ENCODE measurements at places on chromosomes 3 and 15.

DNA sequence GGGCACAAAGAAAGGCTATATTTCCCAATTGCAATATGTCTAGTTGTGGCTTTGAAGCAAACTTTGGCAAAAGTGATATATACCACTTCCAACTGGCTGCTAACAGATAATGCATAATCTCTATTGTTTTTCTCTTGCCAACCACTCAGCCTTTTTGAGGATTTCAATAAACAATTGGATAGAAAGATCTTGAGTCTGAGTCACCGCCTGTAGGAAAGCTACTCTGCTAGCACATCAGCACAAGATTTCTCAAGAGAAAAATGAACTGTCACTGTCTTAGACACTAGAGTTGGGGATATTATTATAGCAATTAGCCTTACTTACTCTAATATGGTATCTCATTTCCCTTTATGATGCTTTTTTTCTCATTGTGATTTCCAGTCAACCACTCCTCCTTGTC lies 119.7 kb downstream of the SST start:
- DNase-seq: no peak

GRCh38 chr3:40763807-40764206 lies 239.0 kb downstream of the ZNF621 start:
- DNase-seq: no peak

DNA sequence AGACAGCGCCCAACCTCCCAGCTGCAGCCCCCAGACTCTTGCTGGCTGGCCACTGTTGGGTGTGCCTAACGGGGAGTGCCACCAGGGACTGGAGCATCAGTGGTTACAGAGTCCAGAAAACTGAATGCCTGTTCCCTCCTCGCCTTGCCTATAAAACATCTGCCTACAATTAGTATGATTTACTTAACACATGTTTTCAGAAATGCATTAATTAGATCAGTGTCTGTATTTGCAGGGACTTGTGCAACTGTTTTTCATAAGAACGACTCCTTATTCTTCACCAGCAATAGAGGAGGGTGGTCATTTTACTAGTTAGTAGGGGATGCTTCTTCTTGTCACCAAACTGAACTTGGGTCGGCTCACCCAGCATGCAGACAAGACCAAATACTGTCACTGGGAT lies 248.7 kb downstream of the GABRG3 start:
- DNase-seq: no peak

DNA sequence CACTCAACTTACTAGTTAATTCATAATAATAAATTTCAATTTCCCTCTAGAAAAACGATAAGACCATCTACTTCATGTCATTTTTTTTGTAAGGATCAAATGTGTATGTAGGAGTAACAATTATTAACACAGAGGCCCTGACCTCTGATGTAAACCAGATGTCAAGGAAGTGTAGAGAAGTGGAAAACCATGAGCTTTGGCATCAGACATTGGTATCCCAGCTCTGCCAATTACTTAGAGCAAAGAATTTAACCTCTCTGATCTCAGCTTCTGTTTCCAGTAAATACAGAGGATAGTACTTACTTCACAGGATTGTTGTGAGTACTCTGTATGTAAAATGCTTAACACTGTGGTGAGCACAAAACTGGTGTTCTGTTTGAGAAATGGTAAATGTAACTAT lies 17.5 kb downstream of the AQR start:
- DNase-seq: no peak

DNA sequence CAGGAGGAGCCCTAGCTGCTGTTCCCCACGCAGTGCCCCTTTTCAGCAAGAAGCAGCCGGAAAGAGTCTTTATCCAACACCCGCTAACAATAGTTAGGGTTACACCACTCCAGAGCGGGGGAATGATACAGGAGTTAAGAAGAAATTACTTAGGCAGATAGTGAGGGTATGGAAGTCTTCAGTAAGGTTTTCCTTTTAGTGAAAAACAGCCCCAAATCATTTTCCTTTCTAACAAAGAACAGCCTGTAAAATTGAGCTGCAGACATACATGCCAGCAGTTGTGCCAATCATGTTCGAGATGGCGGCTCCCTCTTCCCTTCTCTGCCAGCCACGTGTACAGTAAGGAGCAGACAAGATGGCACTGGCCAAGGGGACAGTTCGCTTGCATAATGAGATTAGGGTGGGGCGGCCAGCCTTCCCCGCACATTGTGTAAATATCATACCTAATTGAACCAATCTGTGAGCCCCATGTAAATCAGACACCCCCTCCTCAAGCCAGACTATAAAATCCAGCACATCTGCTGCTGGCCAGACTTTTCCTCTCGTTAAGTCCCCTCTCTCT lies 18.5 kb upstream of the SENP5 start:
- DNase-seq: no peak

GRCh38 chr3:78761126-78761525 lies 1006.7 kb downstream of the ROBO1 start:
- no peak for DNase-seq

- DNase-seq: peak; percentile 38
These were observed 20.4 kb downstream of the STARD5 start for GRCh38 chr15:81303244-81304225.

- DNase-seq: no peak
These were observed 18.0 kb upstream of the RAD18 start for GRCh38 chr3:8981296-8981695.

DNA sequence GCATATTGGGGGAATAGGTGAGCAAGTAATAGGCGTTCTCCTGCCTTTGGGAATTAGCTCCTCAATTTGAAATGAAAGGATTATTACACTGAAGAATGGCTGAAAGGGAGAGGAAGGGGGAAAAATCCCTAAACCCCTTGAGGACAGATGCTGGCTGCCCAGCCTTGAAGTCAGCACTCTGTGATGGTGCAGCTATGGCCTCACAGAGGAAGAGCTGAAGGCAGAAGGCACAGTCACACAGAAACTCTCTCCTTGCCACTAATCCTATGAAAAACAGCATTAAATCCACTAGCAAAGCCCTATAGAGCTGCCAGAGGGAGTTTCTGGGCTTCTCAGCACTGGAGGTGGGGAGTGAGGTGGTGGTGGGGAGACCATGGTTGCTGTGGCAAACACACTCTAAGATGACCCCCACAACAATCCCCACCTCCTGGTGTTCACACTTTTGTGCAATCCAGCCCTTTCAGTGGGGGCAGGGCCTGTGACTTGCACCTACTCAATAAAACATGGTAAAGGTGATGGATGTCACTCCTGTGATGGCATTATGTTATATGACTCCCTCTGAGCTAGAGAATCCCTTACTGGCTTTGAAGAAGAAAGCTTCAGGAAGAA lies 101.2 kb downstream of the RFTN1 start:
- no peak for DNase-seq

GRCh38 chr3:17207019-17207418 lies 322.3 kb downstream of the PLCL2 start:
- DNase-seq: no peak

GRCh38 chr3:184143327-184143726 lies 8.2 kb downstream of the EIF2B5 start:
- DNase-seq: no peak

DNA sequence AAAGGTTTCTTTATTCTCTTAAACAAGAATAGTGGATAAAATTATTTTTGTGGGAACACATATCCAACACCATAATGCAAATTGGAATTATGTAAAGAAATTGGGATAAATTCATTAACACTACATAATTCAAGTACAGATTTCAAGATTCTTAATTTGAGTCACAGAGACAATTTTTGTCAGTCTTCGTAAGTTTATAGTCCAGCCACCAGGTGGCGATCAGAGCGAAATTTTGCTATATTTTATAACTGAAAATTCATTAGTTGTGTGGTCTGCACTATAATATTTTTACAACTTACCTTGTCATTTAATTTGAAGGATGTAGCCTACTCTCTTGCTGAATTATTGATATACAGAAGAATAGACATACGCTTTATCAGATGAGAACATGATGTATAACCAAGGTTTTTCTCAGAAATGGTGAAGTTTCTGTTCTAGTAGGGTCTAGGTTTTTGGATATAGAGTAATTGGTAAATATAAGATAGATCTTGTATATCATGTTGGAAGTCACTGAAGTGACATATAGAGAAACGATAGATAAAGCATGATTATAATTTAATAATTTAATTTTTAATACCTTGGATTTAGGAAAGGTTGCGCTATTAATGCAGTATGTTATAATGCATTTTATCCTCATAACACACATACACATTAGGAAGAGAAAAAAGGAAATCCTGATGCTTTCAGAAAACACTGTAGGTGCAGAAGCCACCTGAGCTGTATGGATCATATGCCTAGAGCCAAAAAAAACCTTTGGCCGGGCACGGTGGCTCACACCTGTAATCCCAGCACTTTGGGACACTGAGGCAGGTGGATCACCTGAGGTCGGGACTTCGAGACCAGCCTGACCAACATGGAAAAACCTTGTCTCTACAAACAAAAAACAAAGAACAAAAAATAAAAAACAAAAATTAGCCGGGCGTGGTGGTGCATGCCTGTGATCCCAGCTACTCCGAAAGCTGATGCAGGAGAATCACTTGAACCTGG lies 31.7 kb downstream of the PLSCR4 start:
- peak; percentile 25 for DNase-seq

GRCh38 chr3:124113485-124113884 lies 121.6 kb upstream of the ROPN1 start:
- DNase-seq: no peak

GRCh38 chr3:155737844-155738460 lies 6.9 kb downstream of the PLCH1 start:
- DNase-seq: no peak

GRCh38 chr3:126910231-126910630 lies 72.7 kb upstream of the PLXNA1 start:
- no peak for DNase-seq

DNA sequence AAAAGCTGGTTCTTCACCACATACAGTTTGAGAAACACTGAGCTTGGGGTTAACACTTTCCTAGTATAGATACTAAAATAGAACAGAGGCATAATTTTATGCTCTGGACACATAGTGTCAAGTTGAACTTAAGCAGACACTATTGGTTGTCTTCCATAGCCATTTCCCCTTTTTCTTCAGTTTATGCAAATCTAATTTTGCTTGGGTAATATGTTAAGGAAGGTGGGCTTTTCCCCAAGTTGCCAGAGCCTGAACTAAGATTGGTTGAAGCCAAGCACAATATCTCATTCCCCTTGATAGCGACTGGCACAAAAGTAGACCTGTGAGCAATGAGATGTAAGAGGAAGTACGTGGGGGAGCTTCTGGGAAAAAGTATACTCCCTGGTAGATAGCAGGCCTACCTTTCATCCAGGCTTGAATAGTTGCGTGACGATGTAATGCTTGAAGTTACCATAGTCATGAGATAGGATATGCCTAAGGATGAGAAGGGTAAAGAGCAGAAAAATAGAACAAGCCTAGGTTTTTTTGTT lies 4.5 kb upstream of the POPDC2 start:
- no peak for DNase-seq

DNA sequence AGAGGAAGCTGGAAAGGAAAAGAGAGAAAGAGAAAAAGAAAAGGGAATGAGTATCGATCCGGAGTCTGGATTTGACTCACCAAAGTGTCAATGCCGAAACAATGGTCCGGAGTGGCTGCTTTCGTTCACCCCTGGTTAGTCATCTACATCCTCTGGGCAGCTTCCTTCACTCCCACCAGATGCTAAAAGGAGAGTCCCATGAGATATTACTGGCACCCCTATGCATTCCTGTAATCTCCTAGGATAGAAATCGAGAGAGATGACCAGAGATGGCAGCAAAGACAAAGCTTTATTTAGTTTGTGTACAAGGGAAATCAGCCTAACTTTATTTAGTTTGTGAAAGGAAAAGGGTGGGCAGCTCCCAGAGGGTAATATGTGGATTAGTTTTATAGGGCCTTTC lies 622.2 kb downstream of the ZPLD1 start:
- DNase-seq: no peak

DNA sequence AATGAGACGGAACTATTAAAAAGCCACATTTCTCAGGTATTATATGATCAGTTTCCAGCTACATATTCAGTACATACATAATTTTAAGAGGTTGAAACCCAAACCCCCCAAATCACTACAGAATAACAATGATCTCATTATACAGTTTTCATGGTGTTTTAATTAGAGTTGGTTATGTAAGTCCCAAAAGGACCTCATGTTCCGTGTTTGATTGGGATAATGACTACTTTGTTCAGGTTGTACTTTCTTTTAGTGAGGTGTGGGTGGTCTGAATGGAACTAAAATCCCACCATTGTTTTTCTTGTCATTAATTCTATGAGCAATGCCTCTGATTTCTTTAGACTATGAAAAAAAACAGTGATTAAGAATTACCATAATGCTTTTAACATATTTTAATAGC lies 905.6 kb downstream of the NAALADL2 start:
- DNase-seq: no peak

- DNase-seq: no peak
These were observed 326.5 kb upstream of the GBE1 start for GRCh38 chr3:82087958-82088357.

- no peak for DNase-seq
These were observed 98.3 kb upstream of the CHL1 start for GRCh38 chr3:98259-98654.

- no peak for DNase-seq
These were observed 10.3 kb downstream of the USF3 start for GRCh38 chr3:113685956-113686721.

GRCh38 chr3:113234688-113235260 lies 23.4 kb downstream of the BOC start:
- DNase-seq: no peak

DNA sequence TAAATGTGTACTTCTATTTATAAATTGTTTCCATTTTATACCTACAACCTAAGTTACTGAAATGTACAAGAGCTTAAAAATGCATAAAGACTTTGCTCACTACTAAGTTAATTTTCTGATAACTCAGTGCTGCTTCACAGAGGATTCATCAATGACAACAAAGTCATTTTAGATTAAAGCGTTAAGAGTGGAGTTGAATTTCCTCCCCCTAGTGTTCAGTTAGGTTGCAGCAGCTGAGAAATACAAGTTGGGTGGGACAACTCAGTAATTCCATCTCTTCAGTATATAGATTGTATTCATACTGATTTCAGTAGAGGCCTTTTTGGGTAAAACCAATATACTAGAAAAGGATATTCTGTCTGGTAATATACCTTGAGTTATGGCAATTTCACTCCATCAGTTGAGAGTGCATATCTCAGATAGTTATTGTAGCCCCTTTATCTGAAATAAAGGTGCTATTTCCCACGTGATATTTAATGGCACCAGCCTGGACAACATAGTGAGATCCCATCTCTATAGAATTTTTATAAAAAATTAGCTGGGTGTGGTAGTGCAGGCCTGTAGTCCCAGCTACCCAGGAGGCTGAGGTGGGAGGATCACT lies 6.9 kb upstream of the RPL35A start:
- peak; percentile 63 for DNase-seq

- DNase-seq: no peak
These were observed 137.9 kb downstream of the UACA start for GRCh38 chr15:70625438-70625837.

- DNase-seq: no peak
These were observed 162.3 kb downstream of the PGPEP1L start for GRCh38 chr15:98845138-98845884.

- DNase-seq: no peak
These were observed 88.8 kb downstream of the IGSF11 start for GRCh38 chr3:118945834-118946233.

GRCh38 chr3:15223685-15224572 lies 17.9 kb downstream of the CAPN7 start:
- no peak for DNase-seq
